ENCODE measurements at places on chromosomes 7 and 10. TPM values are rescaled to one million over a fixed set of nuclear protein-coding genes. Genes with fewer than 3 reads are reported as not detected.

GRCh38 chr7:154861589-154861988 lies 141.3 kb downstream of the PAXIP1 start:
- no peak for DNase-seq

Gene MPP7
- 38.2 TPM for total RNA-seq

GRCh38 chr7:47852330-47853245 lies 95.7 kb downstream of the PKD1L1 start:
- DNase-seq = no peak

GRCh38 chr7:25754751-25755150 lies 397.2 kb upstream of the NFE2L3 start:
- DNase-seq = no peak

DNA sequence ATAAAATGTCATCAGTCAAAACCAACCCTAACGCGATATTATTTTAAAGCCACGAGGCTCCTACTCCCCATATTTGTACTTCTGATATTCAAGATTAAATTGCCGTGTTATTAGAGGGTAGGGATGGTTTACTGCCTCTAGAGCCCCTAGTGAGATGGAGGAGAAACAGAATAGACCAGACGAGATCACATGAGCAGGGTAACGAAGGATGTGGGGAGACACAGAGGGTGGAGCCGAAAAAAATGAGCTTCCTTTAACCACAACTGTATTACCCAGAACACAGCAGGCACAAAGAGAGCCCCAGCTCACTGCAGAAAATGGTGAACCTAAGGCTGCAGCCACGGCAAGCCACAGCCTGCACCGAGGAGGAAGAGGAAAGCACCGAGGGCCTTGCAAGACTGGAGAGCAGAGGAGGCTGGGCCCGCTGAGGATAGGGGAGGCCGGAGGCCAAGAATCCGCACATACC lies 14.3 kb downstream of the ZC3HAV1 start:
- DNase-seq = no peak

- no peak for DNase-seq
Measured at GRCh38 chr7:32587411-32587948, 92.2 kb downstream of the AVL9 start.

DNA sequence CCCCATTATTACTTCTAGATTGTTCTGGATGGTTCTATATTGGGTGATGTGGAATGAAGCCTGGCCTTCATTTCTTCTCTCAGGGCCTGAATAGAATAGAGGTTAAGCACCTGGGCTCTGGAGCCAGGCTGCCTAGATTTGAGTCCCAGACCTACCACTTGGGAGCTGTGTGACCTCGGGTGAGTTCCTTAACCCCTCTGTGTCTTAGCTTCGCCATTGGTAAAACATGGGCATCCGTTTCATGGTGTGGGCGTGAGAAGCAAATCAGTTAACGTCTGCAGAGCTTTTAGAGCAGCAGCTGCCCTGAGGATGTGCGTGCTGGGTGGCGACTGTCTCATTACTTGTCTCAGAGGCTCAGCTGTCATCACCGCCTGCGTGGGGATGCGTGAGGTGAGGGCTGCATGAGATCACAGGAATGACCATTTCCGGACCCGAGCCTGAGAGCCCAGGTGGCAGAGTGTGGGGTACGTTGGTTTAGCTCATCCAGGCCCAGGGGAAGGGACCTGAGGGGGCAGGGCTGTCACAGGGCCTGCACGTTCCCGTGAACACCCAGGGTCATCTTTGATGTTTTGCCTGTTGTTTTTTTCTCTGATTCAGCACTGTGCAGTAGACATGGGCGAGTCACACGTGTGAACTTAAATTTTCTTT lies 9.7 kb downstream of the AGAP3 start:
- no peak for DNase-seq

DNA sequence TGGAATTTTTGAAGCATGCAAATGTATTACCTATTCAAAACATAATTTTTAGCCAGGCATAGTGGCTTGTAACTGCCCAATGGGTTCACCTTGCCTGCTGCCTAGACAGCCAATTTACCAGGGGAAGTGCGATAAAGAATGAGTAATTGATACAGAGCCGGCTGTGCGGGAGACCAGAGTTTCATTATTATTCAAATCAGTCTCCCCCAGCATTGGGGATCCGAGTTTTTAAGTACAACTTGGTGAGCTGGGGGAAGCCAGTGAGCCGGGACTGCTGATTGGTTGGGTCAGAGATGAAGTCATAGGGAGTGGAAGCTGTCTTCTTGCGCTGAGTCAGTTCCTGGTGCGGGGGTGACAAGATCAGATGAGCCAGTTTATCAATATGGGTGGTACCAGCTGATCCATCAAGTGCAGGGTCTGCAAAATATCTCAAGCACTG lies 29.1 kb upstream of the NRBF2 start:
- no peak for DNase-seq

Gene MYPN
- total RNA-seq = not detected

Gene AMPH
- total RNA-seq = 26.2 TPM

DNA sequence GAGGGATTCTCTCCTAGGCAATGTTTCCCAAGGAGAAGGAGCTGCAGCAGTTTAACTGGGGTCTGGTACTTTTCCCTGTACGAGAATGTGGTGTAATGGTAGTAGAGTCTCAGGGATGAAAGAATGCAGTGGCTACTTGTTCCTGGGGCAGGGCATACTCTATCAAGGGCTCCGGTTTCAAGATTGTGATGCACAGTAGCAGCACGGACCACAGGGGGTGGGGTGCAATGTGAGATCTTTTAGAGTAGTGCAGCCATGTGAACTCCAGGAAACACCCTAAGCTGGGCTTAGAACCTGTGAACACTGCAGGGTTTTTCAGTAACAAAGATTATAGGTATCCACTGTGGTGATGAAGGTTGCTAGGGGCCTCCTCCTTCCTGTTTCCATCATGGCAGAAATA lies 903.9 kb downstream of the NRG3 start:
- no peak for DNase-seq

Gene NUTM2E
- not detected for total RNA-seq

GRCh38 chr7:106225856-106226255 lies 58.9 kb downstream of the NAMPT start:
- no peak for DNase-seq

Gene METTL2B
- total RNA-seq = 18.1 TPM

DNA sequence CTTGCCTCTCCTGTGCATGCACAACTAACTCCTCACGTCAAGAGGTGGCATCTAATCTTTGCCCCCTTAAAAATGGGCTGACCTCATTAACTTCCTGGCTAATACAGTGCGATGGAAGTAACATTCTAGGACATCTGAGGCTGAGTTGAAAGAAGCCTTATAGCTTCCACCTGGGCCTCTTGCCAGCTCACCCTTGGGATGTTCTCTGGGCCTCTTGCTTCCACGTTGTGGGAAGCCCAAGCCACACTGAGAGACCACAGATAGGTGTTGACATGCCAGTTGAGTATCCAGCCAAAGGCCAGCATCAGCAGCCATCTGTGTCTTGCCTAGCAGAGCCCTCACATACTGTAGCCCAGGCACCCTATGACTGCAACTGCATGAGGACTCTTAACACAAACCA lies 60.8 kb upstream of the GDF10 start:
- DNase-seq = no peak

- DNase-seq = no peak
Measured at GRCh38 chr7:117937049-117937752, 64.0 kb upstream of the CTTNBP2 start.

Gene LBX1
- total RNA-seq = not detected

DNA sequence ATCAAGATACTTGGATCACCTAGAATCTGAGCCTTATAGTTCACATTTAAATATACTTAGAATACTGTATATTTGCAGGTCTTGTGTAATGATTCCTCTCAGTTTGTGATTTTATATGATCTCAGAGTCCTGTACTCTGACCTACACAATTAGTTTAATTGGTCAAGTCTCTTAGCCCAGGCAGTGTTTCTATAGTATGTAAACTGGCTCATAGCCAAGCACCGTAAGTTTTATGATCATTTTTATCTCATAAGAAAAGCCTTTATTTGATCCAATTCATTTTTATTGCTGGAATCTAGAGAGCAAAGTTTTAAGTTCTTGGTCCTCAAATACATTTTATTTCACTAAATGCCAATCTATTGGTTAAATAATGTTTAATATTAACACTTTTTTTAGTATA lies 242.2 kb downstream of the MALRD1 start:
- no peak for DNase-seq

Gene GSAP
- 30.2 TPM for total RNA-seq

Gene CCDC172
- not detected for total RNA-seq

GRCh38 chr7:150420242-150420641 lies 30.2 kb upstream of the GIMAP8 start:
- DNase-seq = no peak

DNA sequence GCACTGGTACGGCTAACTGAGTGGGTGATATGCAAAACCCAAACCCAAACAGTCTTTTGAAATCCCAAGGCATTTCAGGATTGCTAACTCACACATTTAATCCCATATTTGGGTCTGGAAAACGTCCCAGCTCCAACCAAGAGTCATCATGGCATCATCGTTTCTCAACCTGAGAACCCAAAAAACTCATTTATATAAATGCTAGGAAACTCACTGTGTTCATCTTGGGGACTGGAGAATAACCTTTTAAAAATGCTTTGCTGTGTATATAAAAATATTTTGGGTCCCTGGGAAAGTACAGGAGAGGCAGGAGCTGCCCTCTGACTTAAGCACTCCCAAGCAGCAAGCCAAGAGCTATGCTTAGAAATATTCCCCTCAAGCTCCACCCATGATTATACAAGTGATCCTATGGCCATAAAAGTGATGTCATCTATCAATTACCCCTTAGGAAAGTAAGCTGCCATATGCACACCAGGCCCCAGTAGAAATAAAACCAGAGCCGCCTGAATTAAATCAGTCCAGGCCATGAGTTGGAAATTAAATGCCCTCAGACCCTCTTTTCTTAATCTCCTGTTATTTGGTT lies 352.1 kb downstream of the FRMD4A start:
- DNase-seq = no peak

- DNase-seq = no peak
Measured at GRCh38 chr10:18400201-18400905, 251.0 kb downstream of the NSUN6 start.

Gene TAS2R4
- 1.4 TPM for total RNA-seq

- DNase-seq = peak; percentile 64
Measured at GRCh38 chr10:10209167-10209566, 808.5 kb upstream of the CELF2 start.

DNA sequence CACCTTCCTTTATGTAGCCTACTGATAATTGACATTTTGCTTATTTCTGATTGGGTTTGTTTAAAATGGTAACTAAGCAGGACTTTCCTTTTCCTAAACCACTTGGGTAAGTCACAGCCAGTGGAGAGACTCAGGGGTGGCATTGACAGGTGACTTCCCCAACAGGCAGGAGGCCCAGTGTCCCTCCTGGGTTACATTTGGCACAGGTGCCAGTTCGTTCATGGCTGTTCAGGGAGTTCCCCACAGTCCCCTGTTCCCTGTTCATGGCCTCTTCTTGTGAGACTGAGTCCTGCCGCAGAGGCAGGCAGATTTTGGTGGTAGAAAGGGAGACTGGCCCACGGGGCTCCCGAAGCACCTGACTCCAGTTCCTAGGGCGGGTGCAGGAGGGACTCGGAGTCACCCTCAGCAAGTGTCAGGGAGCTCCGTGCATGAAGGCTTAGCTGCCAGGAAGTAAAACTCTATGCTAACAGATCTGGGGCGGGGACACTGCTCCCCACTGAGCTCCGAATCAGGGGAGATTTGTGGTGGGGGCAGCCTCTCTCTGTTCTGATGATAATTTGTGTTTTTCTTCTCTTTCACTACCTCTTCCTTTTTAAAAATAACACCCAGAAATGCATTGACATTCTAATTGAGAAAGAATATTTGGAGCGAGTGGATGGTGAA lies 84.1 kb downstream of the EZH2 start:
- DNase-seq = no peak

GRCh38 chr10:77504196-77504872 lies 133.3 kb downstream of the KCNMA1 start:
- DNase-seq = no peak

GRCh38 chr7:155261031-155261985 lies 36.4 kb upstream of the INSIG1 start:
- no peak for DNase-seq

Gene NEUROD6
- total RNA-seq = not detected

- no peak for DNase-seq
Measured at GRCh38 chr10:118990326-118990725, 39.2 kb upstream of the NANOS1 start.

- DNase-seq = peak; percentile 18
Measured at GRCh38 chr10:115969591-115969990, 303.4 kb downstream of the GFRA1 start.

Gene NPC1L1
- total RNA-seq = 0.33 TPM

DNA sequence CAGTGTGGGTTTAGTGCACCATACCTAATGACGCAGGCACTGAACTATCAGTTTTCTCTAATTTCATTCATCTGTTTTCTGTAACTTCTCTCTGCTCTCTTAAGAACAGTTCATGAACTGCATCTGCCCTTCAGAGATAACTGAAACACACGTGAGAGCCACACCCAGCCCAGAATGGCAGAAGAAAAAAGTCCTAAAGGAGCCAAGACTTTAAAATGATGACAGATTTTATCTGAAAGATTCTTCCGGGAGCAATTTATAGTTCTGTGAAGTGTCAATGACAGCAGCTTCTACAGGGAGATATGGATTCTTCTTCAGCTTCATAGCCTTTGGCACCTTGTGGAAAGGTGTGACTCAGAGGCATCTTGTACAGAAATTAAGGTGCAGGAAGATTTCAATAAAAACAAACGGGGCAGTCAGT lies 211.5 kb upstream of the SLC26A5 start:
- DNase-seq = no peak

- DNase-seq = no peak
Measured at GRCh38 chr10:42776681-42777080, 5.9 kb upstream of the BMS1 start.

DNA sequence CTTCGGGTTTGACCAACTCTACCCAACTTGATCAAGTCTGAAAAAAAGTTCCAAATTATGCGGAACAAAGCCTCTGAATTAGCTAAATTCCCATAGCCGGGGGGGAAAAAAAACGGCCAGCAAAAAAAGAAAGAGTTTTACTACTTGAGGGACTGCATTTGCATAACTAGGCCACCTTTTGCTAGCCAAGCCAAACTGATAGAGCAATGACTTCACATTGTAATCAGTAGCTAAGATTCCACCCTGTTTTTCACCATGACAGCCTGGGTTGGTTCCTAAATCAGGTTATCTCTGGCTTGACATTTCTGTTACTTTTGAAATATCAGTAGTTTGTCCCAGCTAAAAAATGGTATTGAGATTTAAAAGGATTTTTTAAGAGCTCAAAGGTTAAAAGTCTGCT lies 31.4 kb upstream of the CREB3L2 start:
- no peak for DNase-seq

GRCh38 chr7:135160858-135161653 lies 9.5 kb downstream of the CYREN start:
- no peak for DNase-seq

Gene ZSCAN25
- total RNA-seq = 11.1 TPM

DNA sequence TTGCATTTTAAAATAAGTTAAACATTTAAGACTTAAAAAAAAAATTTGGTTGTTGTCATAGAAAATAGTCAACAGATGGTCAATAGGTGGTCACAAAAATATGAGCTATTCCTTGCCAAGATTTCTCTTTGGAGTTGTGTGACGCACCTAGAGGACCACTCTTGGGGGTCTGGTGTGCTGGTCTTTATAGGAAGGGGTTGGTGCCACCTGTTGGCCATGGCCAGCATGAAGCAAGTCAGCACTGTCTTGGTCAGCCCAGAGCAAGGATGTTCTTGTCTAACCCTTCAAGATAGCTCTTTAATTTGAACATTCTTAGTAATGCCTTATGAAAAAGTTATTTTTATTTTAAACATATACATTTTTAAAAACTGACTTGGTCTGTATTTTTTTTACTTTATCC lies 267.9 kb upstream of the CNTNAP2 start:
- no peak for DNase-seq

- DNase-seq = peak; percentile 74
Measured at GRCh38 chr7:101112233-101112632, 14.7 kb upstream of the SERPINE1 start.

Gene ASB10
- not detected for total RNA-seq

Gene SPDYE2
- not detected for total RNA-seq
